ENCODE measurements at places on chromosomes 1 and 21.
A peak's percentile ranks its signal among the peaks of the same experiment; 100 is the strongest.

DNA sequence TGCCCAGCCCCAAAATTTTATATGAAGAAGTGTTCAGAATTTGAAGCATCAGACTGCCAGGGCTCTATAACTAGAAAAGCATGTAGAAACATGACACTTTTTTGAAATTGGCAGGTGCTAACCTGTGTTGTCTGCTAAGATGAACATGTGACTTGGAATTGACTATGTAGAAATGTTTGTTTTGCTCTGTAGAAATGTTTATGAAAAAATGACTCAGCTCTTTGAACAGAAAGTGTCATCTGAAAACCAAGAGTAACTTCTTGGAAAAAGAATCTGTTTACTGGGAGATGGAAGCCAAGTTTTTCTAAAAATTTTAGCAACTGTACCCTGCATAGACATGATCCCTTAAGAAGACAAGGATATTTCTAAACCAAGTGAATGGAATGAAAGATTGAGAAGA lies 59.2 kb downstream of the LHX9 start:
- no peak for DNase-seq

DNA sequence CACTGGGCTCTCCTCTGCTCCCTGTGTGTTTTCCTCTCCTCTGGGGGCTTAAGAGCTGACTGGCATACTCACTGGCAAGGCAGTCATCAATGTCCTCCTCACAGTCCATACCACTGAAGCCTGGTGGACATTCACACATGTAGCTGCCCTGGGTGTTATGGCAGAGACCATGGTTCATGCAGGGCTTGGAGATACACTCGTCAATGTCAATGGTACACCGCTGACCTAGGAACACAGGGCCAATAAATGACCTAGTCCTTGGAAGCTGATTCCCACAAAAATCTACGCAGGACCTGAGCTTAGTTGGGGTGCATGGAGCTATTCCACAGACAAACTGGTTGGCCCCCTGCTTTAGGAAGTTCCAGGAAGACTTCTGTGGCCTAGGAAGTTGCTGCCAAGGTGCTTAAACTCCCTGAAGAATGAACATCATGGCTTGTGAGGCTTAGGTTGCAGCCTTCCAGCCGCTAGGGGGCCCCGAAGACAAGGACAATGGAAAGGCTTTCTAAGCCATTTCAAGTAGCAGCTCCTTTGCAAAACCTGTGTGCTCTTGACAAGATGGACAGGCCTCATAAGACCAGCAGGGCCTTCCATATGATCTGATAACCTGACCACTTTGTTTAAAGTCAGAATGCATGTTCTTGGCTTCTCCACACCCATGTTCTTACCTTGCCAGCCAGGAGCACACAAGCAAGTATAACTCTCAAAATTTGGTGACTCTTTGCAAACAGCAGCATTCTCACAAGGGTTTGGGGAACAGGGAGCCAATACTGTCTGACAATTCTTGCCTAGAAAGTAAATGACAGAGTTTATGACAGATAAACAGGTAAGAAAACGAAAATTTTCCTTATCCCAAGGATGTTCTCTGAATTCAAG lies 52.3 kb upstream of the ADAM30 start:
- DNase-seq, result peak; percentile 43

DNA sequence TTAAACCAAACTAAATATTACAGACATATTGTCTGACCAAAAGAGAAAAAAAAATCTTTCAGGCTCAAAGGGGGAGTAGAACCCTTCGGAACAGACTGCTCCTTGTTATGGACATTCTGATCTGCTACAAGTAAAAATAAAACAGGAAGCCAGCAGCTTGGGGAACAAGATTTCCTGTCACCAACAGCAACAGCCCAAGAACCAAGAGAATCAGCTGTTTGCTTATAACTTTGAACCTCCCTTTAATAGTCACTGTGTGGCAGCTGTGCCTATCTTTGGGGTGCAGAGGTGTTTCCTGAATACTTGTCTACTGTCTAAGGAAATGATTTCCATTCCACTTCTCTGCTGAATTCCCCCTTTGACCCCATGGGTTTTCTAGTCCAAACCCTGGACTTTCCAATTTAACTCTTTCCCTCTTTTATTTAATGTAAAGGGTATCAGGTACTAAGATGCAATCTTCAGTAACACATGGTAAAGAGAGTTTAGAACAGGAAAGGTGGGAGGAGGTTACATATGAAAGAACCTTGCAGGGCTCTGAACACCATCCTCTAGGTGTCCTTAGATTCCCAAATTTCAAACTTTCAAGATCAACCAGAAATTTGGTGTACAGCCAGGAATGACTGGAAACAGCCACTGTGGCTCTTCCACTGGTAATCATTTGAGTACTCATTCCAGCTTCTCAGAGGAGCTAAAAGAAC lies 38.6 kb downstream of the GPR3 start:
- DNase-seq, result no peak

DNA sequence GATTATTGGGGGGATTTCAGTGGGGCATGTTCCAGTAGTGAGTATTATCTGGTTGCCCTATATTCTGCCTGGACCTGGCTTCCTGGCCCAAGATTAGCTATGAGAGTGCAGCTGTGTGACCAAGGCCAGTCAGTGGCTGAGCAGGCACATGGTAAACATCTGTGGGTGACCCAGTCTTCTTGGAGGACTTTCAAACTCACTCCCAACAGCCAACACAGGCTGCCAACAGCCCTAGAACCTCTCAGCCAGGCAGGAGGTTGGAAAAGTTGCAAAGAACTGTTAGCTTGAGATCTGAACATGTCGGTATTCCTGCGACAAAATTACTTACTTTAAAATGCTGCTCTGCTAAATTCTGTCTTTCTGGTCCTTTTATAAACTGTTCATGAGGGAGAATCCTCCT lies 192.4 kb downstream of the TGFBR3 start:
- no peak for DNase-seq
